ENCODE measurements at places on chromosomes 5 and 9. TPM values are rescaled to one million over a fixed set of nuclear protein-coding genes. Genes with fewer than 3 reads are reported as not detected.
A peak's percentile ranks its signal among the peaks of the same experiment; 100 is the strongest.

- DNase-seq = no peak
These were observed 310.2 kb downstream of the PDE4D start for GRCh38 chr5:59583151-59583809.

AQP3 gene
- 116 TPM for total RNA-seq

GRCh38 chr5:58235299-58235698 lies 224.6 kb downstream of the PLK2 start:
- peak; percentile 71 for DNase-seq

DNA sequence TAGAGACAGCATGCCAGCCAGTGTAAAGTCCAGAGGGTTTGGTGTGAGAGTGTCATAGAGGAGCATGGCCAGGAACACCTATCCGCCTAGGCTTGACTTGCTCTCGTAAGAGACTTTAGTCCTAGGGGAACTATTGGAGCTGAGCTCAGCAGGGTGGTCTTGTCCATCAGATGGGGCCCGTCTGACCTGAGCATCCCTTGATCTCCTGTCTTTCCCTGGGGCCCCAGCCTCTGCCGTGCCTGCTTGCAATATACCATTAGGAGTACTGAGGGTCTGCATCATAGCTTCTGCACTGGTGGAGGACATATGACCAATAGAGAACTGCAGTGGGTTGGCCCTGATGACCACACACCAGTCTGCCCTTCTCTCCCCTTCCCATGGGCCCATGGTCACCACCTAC lies 251.0 kb downstream of the TUSC1 start:
- no peak for DNase-seq

DNA sequence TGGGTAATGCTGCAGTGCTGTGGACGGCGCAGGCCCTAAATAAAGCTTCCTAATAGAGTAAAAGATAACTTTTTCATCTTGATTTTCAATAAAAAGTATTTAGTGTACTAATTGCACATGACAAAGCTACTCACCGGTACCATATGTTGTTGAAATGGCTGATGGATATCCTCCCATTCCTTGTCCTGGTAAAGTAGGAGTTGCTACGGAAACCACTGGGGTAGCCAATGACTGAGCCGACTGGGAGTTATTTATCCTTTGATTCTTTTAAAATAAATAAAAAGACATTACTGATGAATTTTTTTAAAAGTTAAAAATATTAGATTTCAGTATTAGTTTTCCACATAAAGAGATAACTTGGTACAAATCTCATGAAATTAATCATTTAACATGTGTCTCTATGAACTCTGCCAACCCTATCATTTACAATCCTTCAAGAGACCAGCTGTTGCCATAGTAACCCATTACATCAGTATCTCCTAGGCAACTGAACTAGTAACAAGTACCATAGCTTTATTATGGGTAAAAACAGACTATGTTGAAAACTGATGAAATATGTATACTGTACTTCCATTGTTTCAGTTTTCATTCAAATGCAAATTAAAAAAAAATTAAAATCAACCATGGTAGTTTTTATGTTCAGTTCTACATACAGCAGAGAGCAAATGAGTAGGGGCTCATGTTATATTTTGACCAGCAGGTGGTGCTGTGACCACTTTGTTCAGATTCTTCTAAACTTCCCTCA lies 153.7 kb downstream of the MEF2C start:
- peak; percentile 88 for DNase-seq

- DNase-seq = no peak
These were observed 147.4 kb upstream of the DMRT1 start for GRCh38 chr9:694092-694402.

GRCh38 chr5:174483411-174483810 lies 241.0 kb upstream of the MSX2 start:
- no peak for DNase-seq

SHOC1 gene
- not detected for total RNA-seq

DNA sequence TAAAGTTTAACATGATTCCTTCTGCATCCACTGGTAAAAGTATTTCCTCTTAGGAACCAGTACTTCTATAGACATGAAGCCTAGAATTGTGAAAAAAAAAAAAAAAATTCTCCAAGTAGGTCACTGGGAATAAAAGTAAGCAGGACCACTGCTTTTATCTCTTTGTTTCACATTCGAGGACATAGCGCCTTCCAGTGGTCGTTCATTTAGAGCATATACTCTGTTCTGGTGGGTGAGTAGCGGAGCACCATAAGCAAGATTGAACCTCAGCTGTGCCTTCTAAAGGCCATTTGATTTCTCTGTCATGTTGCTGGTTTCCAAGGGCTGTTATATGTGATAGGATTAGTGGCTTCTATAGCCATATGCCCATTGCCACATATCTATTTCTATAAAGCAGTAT lies 393.1 kb downstream of the TMEM232 start:
- DNase-seq = no peak

GRCh38 chr9:81737871-81738507 lies 48.6 kb upstream of the TLE1 start:
- peak; percentile 77 for DNase-seq

GRCh38 chr9:114446672-114447450 lies 58.4 kb downstream of the WHRN start:
- DNase-seq = no peak

Measured in HT-29 (cell line).